Substantia nigra (tissue), 51 donors: ENCODE measurements at places on chromosomes 5 and 9.

- no peak for DNase-seq
These were observed 46.0 kb upstream of the COL15A1 start for GRCh38 chr9:98897745-98898144.

DNA sequence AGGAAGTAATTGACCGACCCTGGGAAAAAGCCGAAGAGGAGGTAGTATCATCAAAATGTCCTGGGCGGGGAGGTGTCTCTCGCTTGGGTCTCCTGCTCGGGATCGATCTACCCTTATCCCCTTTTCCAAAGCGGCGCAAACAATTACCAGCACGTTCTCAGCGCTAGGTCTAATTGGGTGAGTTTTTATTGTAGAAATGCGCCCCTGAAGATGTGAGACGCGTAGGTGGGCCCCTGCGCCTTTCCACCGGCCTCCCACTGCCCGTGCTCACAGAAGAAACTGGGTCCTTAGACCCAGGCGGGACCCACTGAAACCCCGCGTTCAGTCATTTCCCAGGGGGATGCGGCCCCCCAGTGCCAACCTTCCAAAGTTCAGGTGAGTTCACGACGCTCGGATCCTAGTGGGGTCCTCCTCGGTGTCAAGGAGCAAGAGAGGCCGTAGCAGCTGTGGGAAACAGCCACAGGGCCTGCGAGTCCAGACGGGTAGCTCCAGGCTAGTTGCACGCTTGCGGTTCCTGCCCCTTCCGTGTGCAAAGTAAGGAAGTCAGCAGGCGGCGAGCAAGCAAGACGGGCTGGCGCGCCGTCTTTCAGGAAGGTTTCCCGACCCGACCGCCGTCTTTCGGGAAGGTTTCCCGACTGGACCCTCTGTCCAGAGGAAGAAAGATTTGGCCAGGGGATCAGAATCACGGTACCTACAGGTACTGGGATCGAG lies 1.5 kb downstream of the SMIM32 start:
- no peak for DNase-seq

- no peak for DNase-seq
These were observed 8.4 kb downstream of the CCDC69 start for GRCh38 chr5:151215546-151215880.

GRCh38 chr9:10172476-10172875 lies 440.3 kb downstream of the PTPRD start:
- DNase-seq: no peak

- DNase-seq: no peak
These were observed 240.2 kb upstream of the GLRA1 start for GRCh38 chr5:152164860-152165259.

GRCh38 chr5:321726-322251 lies 275 bp downstream of the AHRR start:
- DNase-seq: no peak
